ENCODE measurements at places on chromosomes 5 and 9. TPM values are rescaled to one million over a fixed set of nuclear protein-coding genes. Genes with fewer than 3 reads are reported as not detected.

Gene FGFR4
- 0.96 TPM for total RNA-seq

Gene FSD1L
- total RNA-seq: 3.3 TPM

Gene SV2C
- 0.02 TPM for total RNA-seq

Gene MTREX
- total RNA-seq: 58.3 TPM

Gene MUSK
- not detected for total RNA-seq

Gene ASS1
- total RNA-seq: 4.8 TPM

Gene BASP1
- 0.22 TPM for total RNA-seq

Measured in activated naive CD4-positive, alpha-beta T cell treated with anti-CD3 and anti-CD28 coated beads, Interleukin-2, amount 10 ng/mL, durations not matched to agents 5 hours and 36 hours (primary cell).